Inflammatory macrophage treated with lipopolysaccharide for 1 hour (primary cell): ENCODE measurements at places on chromosomes 6 and 20.

DNA sequence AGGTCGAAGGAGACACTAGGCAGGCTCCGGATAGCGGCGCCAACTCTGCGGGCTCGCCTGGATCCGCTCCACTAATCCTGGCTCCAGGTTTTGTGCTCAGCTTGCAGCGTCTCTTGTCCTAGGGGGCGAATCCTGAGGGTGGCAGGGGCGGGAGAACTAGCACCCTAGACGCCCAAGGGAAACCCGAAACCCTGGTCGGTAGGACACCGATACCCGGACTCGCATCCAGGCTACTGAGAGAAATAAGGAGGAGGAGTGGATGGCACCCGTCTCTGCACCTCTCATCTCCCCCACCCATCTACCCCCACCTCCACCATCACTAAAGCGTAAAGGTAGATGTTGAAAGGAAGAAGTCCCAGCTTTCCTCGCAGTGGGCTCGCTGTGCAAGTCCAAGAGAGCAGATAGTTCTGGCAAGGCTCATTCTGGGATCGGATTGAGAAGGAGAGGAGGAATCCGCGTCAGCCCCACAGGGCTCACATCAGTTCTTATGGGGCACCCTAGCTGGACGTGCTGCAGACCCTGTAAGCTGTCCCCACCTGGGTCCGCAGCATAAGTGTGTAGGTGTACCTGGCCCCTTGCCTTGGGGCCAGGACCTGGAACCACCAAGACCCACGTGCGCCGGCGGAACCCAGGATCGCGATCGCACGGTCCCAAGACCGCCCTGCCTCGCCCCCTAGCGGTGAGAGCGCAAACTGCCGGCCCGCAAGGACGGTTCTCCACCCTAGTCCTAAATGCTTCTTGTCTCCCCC, 6.9 kb downstream of the SLC32A1 start:
- DNase-seq = peak; percentile 77

DNA sequence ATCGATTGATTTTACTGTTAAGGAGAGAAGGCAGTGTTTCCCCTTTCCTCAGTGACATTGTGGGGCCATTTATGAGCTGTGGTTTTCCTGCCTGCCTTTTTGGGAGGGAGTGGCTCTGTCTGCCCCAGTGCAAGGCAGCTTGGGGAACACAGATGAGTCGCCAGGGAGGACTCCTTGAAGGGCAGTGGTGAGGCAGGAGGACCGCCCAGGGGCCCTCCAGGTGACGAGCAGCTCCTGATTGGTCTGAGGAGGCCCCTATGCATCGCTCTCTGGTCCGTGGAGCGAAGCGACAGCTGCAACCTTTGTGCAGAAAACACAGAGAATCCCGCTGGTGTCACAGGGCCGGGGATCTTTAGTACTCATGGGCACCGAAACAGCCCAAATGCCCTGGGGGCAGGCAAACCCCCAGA, 100.3 kb downstream of the TMEM242 start:
- peak; percentile 9 for DNase-seq

GRCh38 chr6:55892749-55893357, 17.5 kb upstream of the BMP5 start:
- no peak for DNase-seq

GRCh38 chr6:14734416-14735340, 511.2 kb upstream of the JARID2 start:
- peak; percentile 97 for DNase-seq

GRCh38 chr6:157226761-157227160, 96.6 kb downstream of the TMEM242 start:
- DNase-seq = no peak

GRCh38 chr20:37945091-37945547, 42.2 kb downstream of the VSTM2L start:
- no peak for DNase-seq

DNA sequence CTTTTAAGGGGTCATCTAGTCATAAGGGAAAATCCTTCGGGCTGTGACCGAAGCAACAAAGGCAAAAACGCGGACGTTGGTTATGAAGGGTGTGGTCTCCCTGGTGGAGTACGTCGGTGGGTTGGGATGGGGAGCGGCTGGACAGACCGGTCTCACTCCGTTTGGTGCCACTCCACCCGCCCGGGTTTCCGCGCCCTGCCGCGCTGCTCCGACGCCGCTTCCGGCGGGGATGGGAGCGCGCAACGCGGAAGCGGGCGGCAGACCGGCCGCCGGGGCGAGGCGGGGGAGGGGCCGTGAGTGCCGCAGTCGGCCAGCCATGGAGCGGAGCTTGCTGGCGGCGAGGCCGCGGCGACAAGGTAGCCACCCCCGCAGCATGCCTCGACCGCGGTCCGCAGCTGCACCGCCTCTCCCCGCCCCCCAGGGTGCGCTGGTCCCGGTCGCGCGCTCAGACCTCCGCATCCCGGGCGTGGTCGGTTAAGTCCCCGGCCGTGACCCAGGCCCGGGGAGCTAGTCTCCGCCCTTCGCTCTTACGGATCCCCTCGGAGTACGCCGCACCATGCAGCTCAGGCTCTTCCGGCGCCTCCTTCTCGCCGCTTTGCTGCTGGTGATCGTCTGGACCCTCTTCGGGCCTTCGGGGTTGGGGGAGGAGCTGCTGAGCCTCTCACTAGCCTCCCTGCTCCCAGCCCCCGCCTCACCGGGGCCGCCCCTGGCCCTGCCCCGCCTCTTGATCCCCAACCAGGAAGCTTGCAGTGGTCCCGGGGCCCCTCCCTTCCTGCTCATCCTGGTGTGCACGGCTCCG, at the start of gene B3GALT4:
TSS of gene B3GALT4 (plus strand) at position 260 of the 799 bp plus-strand sequence. CDS start at position 557, 297 bp downstream.
- DNase-seq = peak; percentile 56

- DNase-seq = peak; percentile 69
Observed at GRCh38 chr6:132685009-132685408, 26.0 kb upstream of the TAAR1 start.

GRCh38 chr20:54108326-54108642, 37.9 kb upstream of the BCAS1 start:
- DNase-seq = no peak

- no peak for DNase-seq
Observed at GRCh38 chr6:36774331-36774730, 64.9 kb downstream of the CPNE5 start.

DNA sequence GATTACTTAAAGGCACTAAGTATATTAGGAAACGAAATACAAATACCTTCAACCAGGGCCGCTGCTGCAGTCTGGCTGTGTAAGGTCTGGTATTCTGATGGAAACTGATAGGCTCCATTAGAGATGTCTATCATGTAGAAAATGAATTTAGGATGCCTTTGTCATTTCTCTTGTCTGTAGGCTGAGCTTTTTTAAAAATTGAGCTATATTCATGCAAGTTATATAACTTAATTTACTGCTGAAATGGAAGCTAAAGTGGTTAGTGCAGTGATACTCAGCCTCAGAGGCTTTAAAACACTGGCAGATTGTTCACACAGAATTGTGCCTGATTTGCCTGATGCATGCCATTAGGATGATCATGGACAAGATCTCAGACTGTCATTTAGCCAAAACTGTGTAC, 286.2 kb upstream of the QKI start:
- no peak for DNase-seq

DNA sequence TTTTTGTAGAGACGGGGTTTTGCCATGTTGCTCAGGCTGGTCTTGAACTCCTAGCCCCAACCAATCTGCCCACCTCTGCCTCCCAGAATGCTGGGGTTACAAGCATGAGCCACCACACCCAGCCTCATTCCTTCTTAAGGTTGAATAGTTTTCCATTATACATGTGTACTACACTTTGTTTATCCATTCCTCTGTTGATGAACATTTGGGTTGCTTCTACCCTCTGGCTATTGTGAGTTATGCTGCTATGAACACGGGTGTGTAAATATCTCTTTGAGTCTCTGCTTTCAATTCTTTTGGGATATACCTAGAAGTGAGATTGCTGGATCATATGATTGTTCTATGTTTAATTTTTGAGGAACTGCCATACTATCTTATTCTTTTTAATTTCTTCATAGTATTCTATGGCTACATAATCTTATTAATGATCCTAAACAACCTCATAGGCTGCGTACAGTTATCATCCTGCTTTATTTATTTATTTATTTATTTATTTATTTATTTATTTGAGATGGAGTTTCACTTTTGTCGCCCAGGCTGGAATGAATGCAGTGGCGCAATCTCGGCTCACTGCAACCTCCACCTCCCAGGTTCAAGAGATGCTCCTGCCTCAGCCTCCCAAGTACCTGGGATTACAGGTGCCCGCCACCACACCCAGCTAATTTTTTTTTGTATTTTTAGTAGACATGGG, 49.2 kb upstream of the TLDC2 start:
- no peak for DNase-seq

- DNase-seq = no peak
Observed at GRCh38 chr6:44039191-44039719, 88.0 kb downstream of the MRPL14 start.

DNA sequence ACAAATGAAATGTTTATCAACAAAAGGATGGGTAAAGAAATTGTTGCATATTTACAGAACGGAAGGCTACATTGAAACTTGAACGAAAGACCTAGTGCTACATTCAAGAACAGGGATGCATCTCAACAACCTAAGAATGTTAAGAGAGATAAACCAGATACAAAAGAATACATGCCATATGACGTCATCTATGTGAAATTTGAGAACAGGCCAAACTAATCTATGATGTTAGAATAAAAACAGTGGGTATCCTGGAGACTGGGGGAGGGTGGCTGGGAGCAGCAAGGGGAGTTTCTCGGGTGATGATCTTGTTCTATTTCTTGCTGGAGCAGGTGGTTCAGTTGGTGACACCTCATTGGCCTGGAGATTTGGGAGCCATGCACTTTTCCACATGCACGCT, 81.5 kb downstream of the SULF2 start:
- no peak for DNase-seq

- DNase-seq = no peak
Observed at GRCh38 chr6:114735025-114735735, 392.4 kb upstream of the HS3ST5 start.

DNA sequence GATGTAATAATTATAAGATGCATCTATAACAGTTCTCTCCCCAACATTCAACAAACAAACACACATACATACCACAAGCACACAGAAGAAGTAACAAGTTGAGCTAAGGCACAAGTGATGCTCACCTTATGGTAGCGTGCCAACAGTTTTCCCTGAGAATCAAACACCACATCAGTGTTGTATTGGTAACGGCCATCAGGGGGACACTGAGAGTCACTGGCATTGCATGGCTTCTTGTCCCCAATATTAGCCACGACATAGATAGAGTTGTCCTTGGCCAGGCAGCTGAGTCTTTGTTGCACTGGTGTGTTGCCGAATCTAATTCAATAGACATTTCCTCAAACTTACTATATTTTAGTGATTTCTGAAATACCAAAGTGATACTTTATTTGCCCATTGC, 14.8 kb upstream of the VNN1 start:
- DNase-seq = no peak

DNA sequence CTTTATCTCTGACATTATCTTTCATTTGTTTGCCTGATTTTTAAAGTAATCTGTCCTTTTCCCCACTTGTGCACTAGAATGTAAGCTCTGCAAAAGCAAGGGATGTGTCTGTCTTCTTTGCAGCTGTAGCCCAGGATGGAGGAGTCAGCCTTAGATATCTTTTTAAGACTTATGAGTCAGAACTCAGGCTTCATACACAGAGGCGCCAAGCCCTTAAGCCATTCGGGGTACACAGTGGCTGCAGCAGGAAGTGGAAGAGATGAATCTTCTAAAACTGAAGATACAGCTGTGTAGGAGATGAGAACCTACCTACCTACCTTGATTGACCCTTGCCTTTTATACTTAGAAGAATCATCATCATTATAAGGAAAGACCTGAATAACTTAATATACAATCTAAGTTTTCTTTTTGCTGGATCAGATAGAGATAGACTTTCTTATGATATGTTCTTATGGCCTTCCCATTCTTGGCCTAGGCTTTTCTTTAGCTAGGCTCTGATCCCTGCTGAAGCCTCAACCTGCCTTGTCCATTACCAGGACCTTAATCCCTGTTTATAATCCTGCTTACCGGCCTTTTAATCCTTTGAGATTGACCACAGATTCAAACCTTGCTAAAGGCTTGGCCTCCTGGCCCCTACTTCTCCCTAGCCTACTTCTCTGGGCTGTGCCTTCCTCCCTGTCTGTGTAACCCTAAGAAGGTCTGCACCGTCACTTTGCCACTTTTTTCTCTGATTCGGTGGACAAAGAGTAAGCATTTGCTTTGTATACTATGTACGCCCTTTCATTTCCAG, 304.5 kb downstream of the PRL start:
- DNase-seq = no peak

- no peak for DNase-seq
Observed at GRCh38 chr6:69887714-69888345, 21.5 kb downstream of the COL19A1 start.

DNA sequence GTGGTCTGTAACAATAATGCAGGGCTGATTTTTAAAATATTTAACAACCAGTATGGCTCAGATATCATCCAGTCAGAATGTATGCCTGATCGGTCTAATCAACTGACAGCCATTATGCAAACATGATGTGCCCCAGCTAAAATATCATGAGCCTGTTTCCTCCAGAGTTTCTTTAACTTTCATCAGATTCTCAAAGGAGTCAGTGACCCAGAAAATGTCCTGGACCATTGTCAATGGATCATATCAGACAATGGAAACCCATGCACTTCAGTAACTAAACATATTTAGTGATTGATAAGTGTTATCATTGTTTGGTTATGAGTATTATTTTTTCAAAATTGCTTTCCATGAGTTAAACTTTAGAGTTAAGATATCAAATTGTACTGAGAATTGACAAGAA, 173.5 kb downstream of the LMBRD1 start:
- DNase-seq = no peak

DNA sequence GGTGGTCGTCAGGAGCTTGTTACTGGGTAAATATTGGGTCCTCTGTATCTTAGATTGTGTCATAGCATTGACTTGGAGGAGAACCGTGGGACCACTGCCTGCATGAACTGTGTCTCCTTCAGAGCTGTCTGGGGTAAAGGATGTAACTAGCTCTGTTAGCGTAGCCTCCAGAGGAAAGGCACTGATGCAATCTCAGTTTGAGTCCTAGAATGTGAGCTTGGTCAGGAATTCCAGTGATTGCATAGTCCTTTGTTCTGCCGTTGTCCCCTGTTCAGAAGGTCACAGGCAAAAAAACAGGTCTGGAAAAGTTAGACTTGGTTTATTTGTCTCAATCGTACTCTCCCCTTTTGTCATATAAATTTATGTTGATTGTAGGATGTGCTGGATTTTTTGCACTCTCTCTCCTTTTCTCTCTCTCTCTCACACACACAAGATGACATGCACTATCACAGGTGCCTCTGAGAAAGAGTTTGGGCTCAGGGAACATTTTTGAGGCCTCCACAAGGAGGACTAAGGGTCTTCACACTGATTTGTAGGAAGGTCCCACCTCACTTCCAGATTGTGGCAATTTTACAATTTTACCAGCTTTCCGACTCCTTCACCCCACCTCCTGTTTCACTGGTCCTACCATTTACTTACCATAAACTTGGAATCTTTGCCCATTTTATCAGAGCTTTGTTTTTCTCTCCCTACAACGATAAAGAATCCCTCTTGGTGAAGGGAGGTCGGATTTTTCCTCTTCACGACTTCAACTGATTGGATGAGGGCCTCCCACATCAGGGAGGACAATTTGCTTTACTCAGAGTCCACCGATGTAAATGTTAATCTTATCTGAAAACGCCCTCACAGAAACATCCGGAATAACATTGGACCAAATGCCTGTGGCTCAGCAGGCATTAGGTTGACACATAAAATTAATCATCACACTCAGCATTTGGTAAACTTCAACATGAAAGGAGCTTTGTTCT, 7.0 kb upstream of the DACT2 start:
- DNase-seq = no peak
